Putamen (tissue), 1 donor: ENCODE measurements at places on chromosomes 12 and 14.

GRCh38 chr12:3152011-3152511, 74.9 kb downstream of the TSPAN9 start:
- no peak for DNase-seq

DNA sequence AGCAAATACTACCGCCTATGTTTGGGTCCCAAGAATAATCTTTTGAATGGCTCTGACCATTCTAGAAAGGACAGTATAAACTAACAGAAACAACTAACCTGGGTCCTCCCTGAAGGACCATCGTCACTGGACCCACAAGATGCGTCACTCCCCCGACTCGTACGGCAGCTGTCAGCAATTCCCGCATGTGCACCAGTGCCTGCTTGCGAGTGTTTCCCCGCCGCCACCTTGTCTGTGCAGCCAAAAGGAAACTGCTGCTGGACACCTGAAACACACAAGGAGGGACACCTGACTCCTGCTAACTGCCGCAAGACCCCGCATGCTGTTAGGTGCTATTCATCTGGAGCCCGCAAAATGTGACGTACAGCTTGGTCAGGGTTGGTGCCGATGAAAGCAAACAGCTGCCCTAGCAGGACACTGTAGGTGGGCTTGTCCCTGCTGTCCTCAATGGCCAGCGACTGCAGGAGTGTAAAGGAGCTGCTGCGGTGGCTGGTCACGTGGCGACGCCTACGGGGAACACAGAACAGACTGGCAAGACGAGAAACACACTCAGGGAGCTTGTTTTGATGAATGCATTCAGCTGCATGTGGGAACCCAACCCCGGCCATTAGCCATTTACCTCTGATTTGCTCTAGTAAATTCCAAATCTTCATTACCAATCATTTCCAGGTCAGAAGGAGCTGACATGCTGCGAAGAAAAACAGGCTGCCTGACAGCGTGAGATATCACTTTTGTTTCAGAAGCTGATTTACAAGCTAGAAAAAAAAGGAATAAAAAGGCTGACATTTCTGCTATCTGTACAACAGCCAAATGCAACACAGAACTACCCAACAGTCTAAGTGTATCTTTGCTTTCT, 118.1 kb downstream of the TRAFD1 start:
- DNase-seq: no peak

DNA sequence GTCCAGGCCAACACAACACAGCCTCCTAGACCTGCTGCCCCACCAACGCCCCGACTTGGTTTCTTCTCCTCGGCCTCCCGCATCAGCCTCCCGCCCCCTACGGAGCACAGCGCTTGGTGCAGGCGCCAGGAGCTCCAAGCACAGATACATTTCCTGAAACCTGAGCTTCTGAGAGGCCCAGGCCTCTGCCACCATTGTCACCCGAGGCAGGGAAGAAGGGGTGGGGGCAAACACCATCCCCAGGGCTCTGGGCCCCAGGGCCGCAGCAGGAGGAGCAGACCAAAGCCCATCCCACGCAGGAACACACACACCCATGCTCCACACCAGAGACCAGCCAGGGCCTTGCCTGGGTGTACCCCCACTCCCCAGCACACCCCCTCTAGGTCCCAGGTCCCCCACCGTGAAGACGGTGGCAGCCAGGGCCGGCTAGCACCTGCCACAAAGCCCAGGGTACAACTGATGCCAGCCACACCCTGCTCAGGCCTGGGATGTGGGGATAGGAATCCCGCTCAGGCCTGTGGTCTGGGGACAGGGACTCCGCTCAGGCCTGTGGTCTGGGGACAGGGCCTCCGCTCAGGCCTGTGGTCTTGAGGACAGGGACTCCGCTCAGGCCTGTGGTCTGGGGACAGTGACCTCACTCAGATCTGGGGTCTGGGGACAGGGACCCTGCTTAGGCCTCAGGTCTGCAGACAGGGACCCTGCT, 5.4 kb downstream of the JAG2 start:
- DNase-seq: no peak

DNA sequence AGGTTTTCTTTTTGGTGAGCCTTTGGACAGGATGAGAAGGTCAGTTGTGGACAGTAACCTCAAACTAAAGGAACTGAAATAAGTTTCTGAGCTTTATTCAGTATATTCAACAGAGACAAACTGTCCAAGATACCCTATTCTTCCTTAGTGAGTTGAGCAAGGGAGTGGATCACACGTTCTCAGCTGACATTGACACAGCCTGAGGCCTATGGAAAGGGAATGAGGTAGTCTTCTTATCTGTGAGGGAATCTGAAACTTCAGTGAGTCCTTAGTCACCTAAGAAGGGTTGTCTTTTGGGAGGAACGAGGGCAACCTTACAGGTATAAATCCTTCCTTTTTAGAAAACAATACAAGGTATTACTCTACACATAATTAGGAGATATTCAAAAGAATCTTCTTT, 5.0 kb upstream of the NUBPL start:
- no peak for DNase-seq

DNA sequence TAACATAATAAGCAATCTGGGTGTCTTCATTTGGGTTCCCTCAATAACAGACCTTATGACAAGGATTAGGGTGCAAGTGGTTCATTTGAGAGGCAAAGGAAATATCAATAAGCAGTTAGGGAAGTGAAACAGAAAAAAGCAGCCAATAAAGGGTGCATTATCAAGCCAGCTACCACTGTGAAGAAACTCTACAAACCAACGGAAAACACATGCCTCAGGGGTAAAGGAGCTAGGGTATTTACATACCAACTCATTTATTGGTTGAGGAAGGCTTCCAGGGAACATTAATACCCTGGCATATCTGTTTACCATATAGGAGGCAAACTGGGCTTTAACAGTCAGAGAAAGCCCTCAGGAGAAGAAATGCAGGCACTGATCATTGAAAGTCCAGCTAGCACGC, 22.7 kb upstream of the IFNG-AS1 start:
- DNase-seq: no peak

GRCh38 chr14:23562822-23563472, 4.6 kb downstream of the AP1G2 start:
- no peak for DNase-seq

GRCh38 chr14:99862136-99862535, 68.9 kb downstream of the EML1 start:
- no peak for DNase-seq

GRCh38 chr14:81161088-81161487, 59.7 kb downstream of the GTF2A1 start:
- no peak for DNase-seq

GRCh38 chr12:9118158-9118557, 2.4 kb upstream of the A2M start:
- DNase-seq: peak; percentile 51

DNA sequence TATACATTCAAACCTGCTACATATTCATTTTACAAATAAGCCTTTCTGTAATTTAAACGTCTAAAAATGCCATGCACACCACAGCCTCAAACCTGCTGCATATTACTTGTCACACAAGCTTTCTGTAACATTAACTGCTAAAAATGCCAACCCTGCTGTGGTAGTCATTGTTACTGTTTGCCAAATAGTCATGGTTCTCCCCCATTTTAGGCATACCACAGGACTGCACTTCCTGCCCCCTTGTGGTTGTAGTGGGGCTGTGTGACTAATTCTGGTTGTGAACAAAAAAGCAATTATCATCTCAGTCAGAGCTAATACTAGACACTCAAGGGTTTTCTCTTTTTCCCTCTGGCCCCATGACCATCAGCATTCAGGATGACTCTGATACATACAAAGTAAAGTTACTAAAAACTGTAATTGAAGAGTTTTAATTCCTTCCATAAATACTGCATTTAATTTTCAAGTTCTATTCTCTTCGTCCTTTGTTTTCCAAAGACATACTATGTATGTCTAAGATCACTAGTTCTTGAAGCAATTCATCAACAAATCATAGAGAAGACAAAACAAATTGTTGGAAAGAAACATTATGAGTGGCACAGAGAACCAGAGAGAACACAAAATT, 5.7 kb upstream of the SLC35F4 start:
- peak; percentile 13 for DNase-seq

DNA sequence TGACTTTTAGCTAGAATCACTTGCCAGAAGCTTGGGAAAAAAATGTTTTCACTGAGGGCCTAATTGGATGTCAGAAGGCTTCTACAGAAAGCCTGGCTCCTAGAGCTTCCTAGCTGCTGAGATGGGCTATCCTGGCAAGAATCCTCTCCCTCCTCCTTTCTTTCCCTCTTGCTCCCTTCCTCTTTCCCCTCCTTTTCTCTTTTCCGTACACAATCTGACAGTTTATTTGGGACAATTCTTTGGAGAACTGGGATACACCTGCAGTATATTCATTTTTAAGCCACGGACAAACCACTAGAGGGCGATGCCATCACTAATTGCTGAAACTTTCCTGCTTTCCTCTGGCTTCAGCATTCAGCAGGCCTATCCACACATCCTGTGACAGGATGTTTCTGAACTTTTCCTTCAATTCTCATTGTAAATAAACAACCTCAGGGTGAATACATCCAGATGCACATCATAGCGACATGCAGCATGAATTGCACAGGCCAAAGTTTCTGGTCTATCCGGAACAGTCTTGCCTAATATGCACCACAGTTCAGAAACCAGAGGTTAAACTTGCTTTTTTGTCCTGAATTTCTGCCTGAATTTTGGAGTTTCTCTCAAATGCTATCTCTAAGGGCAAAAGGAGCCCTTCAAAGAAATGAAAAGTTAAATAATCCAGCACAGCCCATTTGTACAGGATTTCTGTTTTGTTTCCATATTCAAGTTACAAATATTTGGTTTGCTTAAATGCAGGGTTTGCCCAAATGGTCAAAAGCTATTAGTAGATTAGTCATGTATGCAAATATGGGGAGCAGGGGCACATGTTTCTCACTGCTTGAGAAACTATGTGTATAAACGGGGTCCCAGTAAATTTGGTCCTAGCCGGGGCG, 142.8 kb downstream of the PAWR start:
- peak; percentile 35 for DNase-seq

DNA sequence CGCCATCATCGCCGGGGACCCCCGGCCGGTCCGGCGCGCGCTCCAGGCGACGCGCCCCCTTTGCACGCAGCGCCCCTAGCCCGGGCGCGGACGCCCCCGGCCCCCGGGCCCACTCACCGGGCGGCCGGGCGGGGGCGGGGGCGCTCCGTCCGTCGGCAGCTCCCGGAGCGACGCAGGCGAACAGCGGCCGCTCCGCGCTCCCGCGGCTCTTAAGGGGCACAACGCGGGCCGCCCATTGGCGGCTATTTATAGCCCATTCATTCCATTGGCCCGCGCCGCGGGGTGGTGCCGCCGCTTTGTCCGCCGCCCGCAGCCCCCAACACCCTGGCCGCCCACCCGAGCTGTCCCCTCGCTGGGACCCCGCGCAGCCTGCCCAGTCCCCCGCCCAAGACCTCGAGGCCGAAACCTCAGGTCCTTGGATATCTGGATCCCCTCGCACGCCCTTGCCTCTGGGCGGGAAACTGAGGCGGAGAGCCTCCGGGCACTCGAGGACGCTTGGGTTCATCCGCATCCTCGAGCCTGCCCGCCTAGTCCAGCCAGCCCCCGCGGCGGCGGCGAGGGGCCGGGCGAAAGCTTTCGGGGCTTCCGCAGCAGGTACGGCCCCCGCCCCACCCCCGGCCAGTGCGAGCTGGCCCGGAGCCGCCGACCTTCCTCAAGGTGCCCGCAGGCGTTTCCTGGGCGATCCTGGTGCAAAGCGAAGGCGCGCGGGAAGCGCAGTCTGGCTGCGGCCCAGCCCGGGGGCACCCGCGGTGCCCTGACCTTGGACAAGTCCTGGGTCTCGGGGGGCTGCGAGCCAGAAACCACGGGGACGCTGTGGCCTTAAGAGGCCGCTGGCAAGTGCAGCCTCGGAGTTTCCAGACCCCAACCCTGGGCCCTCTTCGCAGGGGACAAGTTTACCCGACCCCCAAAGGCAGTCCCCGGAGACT, at the start of gene CKB:
TSS of gene CKB (minus strand) at position 182 of the 926 bp plus-strand sequence. CDS start 337 bp downstream, outside the sequence.
- DNase-seq: peak; percentile 84

DNA sequence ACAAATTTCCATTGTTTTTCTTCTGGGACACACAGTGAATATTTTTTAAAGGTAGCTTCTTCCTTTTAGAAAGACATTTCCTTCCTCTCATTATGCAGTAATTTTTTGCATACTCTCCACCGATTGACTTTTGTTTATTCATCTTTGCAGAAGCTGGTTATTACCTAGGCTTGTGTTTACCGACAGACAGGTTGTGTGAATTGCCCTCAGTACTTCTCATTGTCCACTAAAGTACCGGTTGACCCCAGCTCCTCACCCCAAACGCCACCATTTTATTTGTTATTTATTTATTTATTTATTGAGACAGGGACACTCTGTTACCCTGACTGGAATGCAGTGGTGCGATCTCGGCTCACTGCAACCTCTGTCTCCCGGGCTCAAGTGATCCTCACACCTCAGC, 63.4 kb upstream of the MYL2 start:
- no peak for DNase-seq

- no peak for DNase-seq
Measured at GRCh38 chr12:129862561-129863175, 41.2 kb downstream of the TMEM132D start.

GRCh38 chr14:68495101-68496039, 297.5 kb downstream of the ZFP36L1 start:
- no peak for DNase-seq

- no peak for DNase-seq
Measured at GRCh38 chr14:23387916-23388882, 11.4 kb downstream of the CMTM5 start.

DNA sequence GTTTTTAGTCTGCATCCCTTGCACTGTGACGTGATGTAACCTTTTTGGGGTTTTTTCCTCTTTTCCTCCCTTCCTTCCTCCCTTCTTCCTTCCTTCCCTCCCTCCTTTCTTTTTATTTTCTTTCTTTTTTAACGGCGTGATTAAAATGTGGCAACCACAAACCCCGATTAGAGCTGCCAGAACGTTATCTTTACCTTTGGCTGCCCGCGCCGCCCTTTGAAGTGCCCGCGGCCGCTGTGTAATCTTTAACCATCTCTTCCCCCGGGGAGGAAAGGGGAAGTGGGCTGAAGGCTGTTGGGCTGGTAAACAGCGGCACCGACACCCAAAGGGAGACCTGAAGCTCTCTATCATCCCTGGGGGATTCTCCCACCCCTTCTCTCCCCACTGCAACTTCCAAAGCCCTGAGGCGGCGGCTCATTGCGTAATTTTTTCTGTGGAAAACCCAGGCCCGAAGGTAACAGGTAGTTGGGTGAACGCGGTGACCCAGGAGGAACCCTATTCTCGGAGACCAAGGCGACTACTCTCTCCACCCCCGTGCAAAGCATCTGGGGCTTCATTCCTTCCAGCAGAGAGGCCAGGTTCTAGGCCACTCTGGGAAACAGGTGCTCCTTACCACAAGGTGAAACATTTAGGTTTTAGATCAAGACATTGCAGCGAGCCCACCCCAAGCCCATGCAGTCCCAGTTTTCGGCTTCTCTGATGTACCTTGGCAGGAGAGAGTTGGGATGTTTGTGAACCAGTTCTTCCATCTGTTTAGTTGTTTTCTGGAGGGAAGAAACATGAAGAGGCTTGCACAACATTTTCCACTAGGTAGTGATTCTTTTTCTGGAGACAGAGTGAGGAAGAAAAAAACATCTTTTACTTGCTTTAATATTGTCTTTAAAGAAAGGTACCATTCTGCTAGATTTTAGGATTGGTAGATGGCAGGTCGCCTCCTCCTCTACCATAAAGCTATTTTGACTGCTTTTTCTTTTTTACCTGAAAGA, 1.5 kb downstream of the LGR5 start:
- DNase-seq: no peak

GRCh38 chr12:52199294-52199919, 7.6 kb upstream of the KRT80 start:
- DNase-seq: no peak
